ENCODE measurements at places on chromosomes 7 and 10.

- peak; percentile 13 for DNase-seq
Measured at GRCh38 chr7:73707045-73707631, 12.3 kb downstream of the STX1A start.

DNA sequence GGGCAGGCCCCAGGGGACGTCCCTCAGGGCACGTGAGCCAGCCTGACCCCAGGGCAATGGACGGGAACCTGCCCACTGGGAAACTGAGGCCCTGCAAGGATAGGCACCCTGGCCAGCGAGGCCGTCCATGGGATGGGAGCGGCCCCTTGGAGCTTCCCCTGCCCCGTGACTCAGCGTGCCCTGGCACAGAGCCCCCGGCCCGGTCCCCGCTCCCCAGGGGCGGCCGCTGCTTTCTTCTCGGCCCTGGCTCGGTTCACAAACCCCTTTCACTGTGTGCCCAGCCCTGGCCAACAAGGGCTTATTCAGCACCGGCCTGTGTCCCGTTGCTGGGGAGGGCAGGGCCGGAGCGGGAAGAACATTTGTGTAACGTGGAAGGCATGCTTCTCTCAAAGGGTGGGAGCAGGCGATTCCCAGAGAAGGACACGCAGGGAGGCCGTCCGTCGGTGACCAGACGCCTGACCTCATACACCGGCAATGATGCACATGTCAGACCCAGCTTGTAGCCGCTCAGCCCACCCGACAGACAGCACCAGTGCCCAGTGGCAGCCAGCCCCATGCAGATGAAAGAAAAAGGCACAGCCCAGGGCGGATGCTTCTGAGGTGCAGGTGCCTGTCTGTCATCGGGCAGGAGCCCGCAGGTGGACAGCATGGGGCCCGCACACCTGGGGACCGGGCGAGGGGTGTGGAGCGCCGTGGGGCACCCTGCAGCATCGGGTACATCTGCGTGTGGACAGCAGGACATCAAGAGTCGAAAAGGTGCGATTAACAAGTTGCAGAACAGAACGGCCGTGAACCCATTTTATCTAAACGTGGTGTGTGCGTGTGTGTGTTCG, 94.5 kb downstream of the PDGFA start:
- DNase-seq, result peak; percentile 80

DNA sequence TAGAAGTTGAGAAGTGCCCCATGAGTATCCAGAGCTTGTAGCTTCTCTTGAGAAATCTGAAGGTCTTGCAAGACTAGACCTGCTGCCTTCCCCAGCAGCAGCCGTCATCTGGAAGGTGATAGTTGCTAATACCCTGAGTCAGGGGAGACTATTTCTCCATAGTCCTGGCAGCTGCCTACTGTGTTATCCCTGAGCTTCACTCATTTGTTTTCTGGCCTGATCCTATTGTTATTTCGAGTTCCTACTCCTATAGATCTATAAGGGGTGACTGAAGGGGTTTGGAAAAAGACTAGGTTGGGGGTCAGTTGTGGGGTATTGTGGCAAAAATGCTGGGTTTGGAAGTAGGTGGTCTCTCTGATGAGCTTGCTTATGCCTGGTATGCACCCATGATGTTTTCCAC, 297.8 kb downstream of the CNTNAP2 start:
- no peak for DNase-seq

- no peak for DNase-seq
Measured at GRCh38 chr10:73923935-73924598, 13.1 kb downstream of the PLAU start.

DNA sequence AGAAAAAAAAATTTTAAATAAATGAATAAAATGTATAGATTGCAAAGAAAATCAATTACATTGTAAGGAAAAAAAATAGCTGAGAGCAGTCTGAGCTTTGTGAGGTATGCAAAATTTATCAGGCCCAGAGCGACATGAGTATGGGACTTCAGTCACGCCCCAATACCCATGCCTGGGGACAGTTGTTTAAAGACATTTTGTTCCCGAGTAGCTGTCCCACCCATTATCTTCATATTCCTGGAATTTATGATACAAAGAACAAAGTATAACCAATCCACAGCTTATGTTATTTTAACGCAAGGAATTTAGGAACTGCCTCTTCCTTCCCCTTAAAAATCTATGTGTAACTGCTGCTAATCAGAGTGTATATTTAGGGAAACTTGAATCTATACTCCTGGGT, 1.6 kb upstream of the PON2 start:
- no peak for DNase-seq

GRCh38 chr7:140649556-140650205, 9.1 kb upstream of the DENND2A start:
- no peak for DNase-seq

GRCh38 chr7:105016709-105017656, 3.0 kb downstream of the KMT2E start:
- no peak for DNase-seq

DNA sequence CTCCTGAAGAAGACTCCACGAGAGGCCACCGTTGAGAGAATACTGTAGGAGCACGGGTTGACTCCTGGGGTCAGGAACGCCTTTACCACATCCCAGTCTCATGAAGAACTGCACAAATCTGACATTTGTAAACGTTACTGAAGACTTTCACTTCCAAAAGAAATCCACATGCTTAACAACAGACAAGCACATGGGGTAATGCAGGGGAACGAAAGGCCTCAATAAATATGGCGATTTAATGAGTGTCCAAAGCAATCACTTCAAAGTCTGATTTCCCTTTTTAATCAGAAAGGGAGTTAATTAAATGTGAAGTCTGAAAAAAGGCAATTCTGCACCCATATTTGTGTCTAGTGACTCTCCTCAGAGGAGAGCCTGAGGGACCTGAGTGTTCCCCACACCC, 94.3 kb upstream of the SLC26A5 start:
- DNase-seq, result no peak

DNA sequence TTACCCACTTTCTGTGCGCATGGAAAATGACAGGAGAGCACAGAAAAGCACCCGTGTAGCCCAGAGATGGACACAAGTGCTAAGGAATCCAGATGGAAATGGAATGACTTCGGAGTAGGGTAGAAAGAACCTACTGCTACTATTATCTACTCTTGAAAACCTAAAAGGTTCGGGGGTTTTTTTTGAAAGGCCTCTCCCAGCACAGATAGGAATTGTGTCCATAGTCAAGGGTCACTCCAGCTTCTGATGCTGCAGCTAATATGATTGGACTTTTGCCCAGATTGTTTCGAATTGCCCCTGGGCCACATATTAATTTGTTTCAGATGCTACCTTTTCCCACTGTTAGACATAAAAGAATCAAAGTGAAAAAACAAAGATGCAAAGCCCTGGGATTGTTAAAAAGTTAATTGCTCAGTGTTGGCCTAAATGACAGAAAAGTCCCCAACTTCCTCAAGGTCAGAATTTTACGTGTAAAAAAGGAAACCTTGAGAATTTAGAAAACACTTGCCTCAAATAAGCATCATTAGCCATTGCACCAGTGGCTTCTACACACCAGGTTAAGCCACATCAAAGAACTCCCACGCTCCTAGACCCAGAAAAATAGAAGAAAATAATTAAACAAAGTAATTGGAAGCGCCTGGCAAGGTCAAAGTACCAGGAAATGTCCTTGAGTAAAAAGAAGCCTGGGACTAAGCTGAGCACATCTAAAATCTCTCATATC, 40.8 kb upstream of the INSIG1 start:
- no peak for DNase-seq

DNA sequence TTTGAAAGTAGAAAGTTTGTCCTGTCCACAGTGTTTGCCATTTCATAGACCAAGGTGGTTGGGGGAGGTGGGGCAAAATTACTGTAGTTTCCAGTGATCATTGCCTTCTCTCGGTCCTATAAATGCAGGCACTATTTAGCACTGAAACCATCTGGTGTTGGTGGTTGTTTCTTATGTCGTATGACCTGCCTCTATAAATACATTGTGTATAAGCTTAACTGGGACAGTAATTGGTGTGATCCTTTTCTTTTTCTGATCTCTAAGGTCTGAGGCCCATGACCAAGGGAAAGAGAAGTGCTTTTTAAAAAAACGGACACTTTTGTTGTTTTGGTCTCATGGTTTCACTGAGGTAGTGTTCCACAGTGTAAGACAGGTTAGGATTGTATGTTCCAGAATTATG, 63.1 kb downstream of the AUTS2 start:
- DNase-seq, result no peak

- no peak for DNase-seq
Measured at GRCh38 chr7:36116347-36117202, 36.5 kb upstream of the EEPD1 start.

Measured in hypothalamus (tissue), 51 donors.